ENCODE measurements at places on chromosomes 5 and 9. TPM values are rescaled to one million over a fixed set of nuclear protein-coding genes. Genes with fewer than 3 reads are reported as not detected.
A peak's percentile ranks its signal among the peaks of the same experiment; 100 is the strongest.

The GAPT gene
- total RNA-seq: not detected

DNA sequence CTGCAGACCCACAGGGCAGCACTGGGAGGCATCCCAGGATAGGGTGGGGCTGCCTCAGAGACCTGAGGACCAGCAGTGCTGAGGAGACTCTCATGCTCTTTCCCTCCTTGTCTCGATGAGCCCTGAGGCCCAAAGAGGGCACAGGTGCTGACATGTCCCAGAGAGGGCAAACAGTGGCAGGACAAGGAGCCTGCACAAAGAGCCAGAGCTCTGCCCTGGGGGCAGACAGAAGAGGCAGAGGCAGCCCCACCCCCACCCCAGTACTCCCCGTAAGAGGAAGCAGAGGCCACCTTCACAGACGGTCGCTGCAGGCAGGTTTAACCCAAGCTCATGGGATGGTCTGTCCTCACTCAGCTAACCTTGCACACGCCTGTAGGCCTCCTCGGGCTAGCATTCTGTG, 29.4 kb upstream of the TTLL11 start:
- peaks cover 18% of the 10 kb centered on the region for H3K4me1 ChIP-seq
- no peaks in the 10 kb centered on the region for H3K36me3 ChIP-seq
- no peak overlapping the region for H3K27ac ChIP-seq
- H3K4me3 ChIP-seq: no peak overlapping the region
- H3K27me3 ChIP-seq: peaks cover 3% of the 10 kb centered on the region

DNA sequence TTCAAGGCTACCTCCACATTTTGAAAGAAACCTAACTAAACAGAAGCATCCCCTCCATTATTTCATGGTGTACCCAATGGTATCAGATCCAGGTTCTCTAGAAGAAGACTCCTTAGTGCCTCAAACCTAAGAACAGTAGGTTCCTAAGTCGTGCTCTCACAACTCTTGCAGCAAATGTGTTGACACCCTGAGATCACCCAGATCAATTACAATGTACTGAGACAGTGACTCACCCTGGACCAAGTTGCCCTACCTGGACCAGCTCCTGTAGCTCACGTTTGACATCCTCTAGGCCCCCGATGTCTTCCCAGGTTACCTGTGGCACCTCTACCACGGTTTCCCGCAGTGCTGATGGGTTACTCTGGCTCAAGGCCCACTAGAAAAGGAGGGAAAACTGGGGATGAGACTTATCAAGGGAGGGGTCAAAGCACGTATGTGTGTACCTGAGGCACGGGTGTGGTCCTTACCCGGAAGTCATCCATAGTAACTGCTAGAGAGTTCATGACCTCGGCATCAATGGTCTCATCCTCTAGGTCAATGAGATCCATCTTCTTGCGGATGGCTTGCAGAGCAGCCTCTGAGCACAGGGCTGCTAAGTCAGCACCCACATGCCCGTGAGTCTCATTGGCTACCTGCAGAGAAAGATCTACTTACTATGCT, 11.7 kb downstream of the VCP start:
- H3K36me3 ChIP-seq: peaks cover 97% of the 10 kb centered on the region
- H3K4me3 ChIP-seq: no peak overlapping the region
- H3K27ac ChIP-seq: no peak overlapping the region
- H3K27me3 ChIP-seq: no peaks in the 10 kb centered on the region
- no peak for DNase-seq

DNA sequence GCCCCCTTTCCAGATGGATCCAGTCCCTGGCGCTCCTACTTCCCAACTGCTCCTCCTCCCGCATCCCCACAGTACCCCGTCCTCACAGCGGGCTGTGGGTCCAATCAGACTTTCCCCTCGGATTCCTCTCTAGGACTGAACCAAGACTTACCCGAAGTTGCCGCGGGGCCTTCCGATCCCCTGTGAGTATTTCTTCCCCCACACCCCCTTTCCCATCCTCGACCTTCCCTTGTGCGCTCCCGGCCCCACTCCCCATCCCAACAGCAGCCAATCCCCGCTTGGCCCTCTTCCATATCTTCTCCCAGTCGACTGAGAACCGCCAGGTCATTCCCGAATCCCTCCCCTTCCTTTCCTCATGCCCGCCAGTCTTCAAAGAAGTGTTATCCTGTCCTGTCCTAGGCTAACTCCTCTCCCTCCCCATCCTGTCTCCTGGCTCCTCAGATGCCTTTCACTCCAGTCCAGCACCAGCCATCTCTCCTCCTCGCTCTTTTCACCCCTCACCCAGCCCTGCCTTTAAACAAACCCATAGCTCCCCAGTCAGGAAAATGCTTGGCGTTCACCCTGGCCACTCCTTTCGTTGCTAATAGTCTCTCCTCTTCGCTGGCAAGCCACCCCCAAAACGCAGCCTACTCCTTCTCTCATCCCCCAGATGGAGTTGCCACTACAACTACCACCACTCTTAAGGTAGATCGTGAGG, 646 bp downstream of the SWI5 start:
- peak; percentile 36 for DNase-seq
- peaks cover 15% of the 10 kb centered on the region for H3K36me3 ChIP-seq
- peak overlapping the region; percentile 92 for H3K4me3 ChIP-seq
- H3K27ac ChIP-seq: peak overlapping the region; percentile 78

GRCh38 chr9:37961351-37961750, 57.4 kb upstream of the SLC25A51 start:
- no peak for DNase-seq
- H3K27ac ChIP-seq: no peak overlapping the region
- H3K36me3 ChIP-seq: no peaks in the 10 kb centered on the region

The MYOZ3 gene
- 5.5 TPM for total RNA-seq
